Prostate gland (tissue), 2 donors: ENCODE measurements at places on chromosomes 1 and 21. TPM values are rescaled to one million over a fixed set of nuclear protein-coding genes. Genes with fewer than 3 reads are reported as not detected.
A peak's percentile ranks its signal among the peaks of the same experiment; 100 is the strongest.

GRCh38 chr1:24640288-24640687, 2.8 kb upstream of the SRRM1 start:
- H3K4me3 ChIP-seq: no peak overlapping the region
- no peaks in the 10 kb centered on the region for H3K27me3 ChIP-seq
- H3K27ac ChIP-seq: no peak overlapping the region
- H3K36me3 ChIP-seq: no peaks in the 10 kb centered on the region

CR1 gene
- total RNA-seq: 3.8 TPM

DNA sequence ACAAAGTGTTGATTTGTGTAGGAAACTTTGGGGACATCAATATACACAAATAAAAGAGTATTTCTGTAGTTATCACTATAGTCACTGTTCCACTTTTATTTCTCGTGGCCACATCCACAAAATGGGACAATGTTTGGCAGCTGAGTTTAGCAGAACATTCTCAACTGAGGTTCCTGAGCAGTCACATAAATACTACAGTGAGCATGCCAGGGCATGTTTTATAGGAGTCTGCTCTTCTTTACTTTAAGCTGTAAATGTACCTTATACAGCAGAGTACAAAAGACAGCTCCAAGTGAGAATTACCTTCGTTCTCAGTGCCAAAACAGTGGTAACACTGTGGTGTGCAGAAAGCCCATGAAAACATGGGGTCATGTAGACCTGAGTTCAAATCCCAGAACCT, 5.0 kb downstream of the BTG3 start:
- no peaks in the 10 kb centered on the region for H3K27me3 ChIP-seq
- no peak overlapping the region for H3K4me3 ChIP-seq
- no peaks in the 10 kb centered on the region for H3K36me3 ChIP-seq
- H3K27ac ChIP-seq: no peak overlapping the region
- peak; percentile 44 for DNase-seq
- H3K4me1 ChIP-seq: no peaks in the 10 kb centered on the region

DNA sequence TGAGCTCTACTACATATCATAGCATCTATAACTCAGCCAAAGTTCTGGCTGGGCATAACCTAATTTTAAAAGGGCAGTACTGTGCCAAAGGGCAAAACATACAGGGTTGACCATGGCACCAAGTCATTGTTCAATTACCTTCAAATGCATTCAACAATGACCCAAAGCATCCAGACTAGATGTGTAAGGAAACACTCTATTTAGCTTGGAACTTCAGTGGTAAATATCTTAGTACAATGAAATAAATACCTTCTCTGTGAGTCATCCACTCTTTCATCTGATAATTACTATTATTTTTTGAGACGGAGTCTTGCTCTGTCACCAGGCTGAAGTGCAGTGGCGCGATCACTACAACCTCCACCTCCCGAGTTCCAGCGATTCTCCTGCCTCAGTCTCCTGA, 70.0 kb downstream of the NVL start:
- no peaks in the 10 kb centered on the region for H3K27me3 ChIP-seq
- no peak overlapping the region for H3K27ac ChIP-seq
- H3K4me3 ChIP-seq: no peak overlapping the region
- H3K4me1 ChIP-seq: no peaks in the 10 kb centered on the region
- no peaks in the 10 kb centered on the region for H3K36me3 ChIP-seq

PRCC gene
- 61.5 TPM for total RNA-seq

DNA sequence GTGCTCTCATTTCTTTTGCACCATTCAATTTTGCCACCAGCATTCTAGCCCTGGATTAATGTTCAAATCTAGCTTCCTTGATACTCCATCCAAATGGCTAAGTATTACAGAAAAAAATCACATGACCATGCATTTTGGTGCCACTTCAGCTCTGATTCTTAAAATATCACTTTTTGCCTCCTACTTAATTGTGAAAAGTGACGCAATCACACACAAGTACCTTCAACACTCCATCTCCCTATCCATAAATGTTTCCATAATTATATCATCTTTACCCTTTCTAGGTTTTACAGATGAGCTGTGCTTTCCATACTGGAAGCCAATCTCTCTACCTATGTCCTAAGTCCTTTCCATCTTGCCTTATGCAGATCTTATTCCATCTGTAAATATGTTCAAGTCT, 16.0 kb downstream of the CRYZ start:
- no peaks in the 10 kb centered on the region for H3K27me3 ChIP-seq
- H3K36me3 ChIP-seq: no peaks in the 10 kb centered on the region
- H3K4me3 ChIP-seq: no peak overlapping the region
- no peak for DNase-seq

- DNase-seq: no peak
- H3K27ac ChIP-seq: no peak overlapping the region
- H3K4me1 ChIP-seq: no peaks in the 10 kb centered on the region
- H3K4me3 ChIP-seq: no peak overlapping the region
- H3K27me3 ChIP-seq: no peaks in the 10 kb centered on the region
These were observed 16.9 kb downstream of the CCDC24 start for GRCh38 chr1:44008259-44008658.

SLC44A3 gene
- 16.2 TPM for total RNA-seq

DNA sequence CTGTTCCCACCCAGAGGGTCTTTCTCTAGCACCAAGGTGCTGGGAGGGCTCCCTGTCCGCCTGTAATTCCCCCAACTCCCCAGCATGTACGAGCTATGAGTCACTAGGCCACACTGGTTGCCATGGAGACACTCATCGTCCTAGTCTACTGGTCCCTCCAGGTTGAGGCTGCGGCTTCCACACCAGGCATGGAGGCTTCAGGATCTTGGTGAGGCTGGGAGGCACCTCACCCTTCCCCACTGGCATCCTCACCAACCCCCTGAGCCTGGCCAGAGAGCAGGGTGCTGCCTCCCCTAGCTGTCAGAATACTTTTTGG, 75.6 kb upstream of the KAZN start:
- DNase-seq: no peak
- no peaks in the 10 kb centered on the region for H3K4me1 ChIP-seq
- H3K27me3 ChIP-seq: no peaks in the 10 kb centered on the region
- no peak overlapping the region for H3K27ac ChIP-seq

DNA sequence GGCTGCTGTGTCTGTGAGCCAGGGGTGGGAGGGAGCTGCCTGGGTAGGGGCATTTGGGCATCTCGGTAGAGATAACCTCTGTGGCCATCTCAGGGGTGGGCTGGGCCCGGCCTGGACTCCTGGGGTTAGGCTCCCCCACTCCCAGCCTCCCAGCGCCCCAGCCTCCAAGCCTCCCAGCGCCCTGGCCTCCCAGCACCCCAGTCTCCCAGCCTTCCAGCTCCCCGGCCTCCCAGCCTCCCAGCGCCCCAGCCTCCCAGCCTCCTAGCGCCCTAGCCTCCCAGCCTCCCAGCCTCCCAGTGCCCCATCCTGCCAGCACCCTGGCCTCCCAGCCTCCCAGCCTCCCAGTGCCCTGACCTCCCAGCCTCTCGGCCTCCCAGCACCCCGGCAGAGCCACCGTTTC, 85.1 kb upstream of the TTC34 start:
- no peaks in the 10 kb centered on the region for H3K36me3 ChIP-seq
- H3K27ac ChIP-seq: no peak overlapping the region
- no peaks in the 10 kb centered on the region for H3K4me1 ChIP-seq
- peaks cover 24% of the 10 kb centered on the region for H3K27me3 ChIP-seq
- DNase-seq: no peak

DNA sequence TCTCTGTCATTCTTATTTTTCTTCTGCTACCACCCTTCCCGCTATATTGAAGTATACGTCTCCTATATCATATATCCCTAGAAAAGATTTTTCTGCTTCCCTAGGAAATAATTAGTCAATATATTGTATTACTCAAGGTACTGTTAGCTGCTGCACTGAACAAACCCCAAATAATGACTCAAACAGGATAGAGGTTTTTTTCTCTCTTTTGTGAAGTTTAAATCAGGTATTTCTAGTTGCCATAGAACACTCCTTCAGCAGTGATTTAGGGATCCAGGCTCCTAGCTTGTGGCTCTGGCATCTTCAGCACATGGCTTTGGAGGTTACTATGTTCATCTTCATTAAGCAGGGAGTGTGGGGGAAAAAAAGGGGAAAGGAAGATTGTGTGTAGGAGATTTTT, 18.1 kb downstream of the SYT14 start:
- H3K4me3 ChIP-seq: no peak overlapping the region
- H3K27ac ChIP-seq: no peak overlapping the region
- H3K36me3 ChIP-seq: no peaks in the 10 kb centered on the region
- no peaks in the 10 kb centered on the region for H3K27me3 ChIP-seq

ELAVL4 gene
- total RNA-seq: 0.18 TPM

CDCA8 gene
- total RNA-seq: 8.6 TPM

DNA sequence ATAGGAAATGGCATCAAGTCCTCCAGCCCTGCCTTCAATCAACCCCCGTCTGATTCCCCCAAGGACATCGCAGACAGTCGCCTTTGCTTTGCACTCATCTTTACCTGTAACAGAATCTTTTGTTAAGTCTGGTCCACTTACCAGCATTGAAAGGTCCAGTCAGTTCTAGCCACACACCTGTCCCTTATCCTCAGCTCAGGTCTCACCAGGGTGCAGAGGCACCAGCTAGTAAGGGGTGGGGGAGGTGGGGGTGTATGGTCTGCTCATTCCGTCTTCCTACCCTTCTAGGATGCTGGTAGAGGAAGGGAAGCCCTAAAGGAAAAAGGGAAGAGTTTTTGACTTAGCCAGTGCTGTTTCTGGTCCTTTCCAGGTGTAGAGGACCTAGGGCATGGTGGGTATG, 427.7 kb downstream of the MATN1 start:
- H3K27me3 ChIP-seq: peaks cover 4% of the 10 kb centered on the region
- no peak for DNase-seq
- no peak overlapping the region for H3K27ac ChIP-seq
- H3K4me1 ChIP-seq: no peaks in the 10 kb centered on the region

DNA sequence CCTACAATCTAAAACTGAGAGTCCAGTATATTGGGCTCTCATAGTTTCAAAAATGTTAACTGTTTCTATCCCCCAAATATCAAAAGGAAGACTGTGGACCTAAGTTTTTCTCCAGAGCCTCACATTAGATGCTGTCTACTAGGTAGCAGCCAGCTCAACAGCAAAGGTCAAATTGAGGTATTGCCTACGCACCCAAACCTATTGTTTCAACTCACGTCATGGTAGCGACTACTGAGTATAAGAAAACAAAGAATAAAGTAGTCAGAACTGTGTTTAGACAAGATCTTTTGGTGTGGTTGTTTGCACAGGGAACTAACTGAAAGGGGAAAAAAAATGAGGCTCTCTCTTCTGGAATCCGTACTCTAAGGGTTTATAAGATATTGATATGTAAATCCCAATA, 173.2 kb downstream of the LBR start:
- H3K27ac ChIP-seq: no peak overlapping the region
- no peaks in the 10 kb centered on the region for H3K4me1 ChIP-seq
- no peaks in the 10 kb centered on the region for H3K27me3 ChIP-seq
- no peaks in the 10 kb centered on the region for H3K36me3 ChIP-seq
- H3K4me3 ChIP-seq: no peak overlapping the region

COL24A1 gene
- 0.28 TPM for total RNA-seq

DNA sequence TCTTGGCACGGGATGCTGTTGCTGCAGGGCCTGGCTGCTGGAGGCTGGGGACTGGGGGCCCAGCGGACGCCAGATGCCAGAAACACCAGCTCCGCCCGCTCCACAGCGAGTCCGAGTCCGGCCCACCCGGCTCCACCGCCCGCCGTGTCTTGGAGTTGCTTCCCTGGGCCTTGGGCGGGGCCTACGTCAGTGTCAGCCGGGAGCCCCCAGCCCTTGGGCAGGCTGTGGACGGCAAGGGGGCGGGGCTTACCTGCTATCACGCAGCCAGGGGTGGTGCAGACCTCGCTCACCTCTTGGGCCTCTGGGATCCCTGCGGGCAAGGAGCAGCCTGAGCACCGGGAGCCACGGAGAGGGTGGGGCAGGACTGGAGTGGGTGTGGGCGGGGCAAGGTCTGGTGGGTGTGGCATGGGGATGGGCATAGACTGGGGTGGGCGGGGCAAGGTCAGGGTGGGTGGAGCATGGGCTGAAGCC, 21.8 kb downstream of the MMEL1 start:
- H3K36me3 ChIP-seq: no peaks in the 10 kb centered on the region
- no peaks in the 10 kb centered on the region for H3K4me1 ChIP-seq
- H3K27ac ChIP-seq: no peak overlapping the region
- DNase-seq: no peak
- H3K4me3 ChIP-seq: no peak overlapping the region

STUM gene
- 4.3 TPM for total RNA-seq

KRTAP19-3 gene
- total RNA-seq: not detected

- peak; percentile 56 for DNase-seq
- H3K27ac ChIP-seq: no peak overlapping the region
- no peaks in the 10 kb centered on the region for H3K36me3 ChIP-seq
- no peaks in the 10 kb centered on the region for H3K27me3 ChIP-seq
- no peaks in the 10 kb centered on the region for H3K4me1 ChIP-seq
These were observed 31.0 kb upstream of the EFCAB14 start for GRCh38 chr1:46749921-46750404.

PDPN gene
- 11.4 TPM for total RNA-seq

CR1L gene
- not detected for total RNA-seq

MRPL9 gene
- 47.9 TPM for total RNA-seq

TNNI3K gene
- total RNA-seq: not detected

- H3K27me3 ChIP-seq: no peaks in the 10 kb centered on the region
- DNase-seq: no peak
- no peaks in the 10 kb centered on the region for H3K36me3 ChIP-seq
- peaks cover 4% of the 10 kb centered on the region for H3K4me1 ChIP-seq
- H3K27ac ChIP-seq: no peak overlapping the region
These were observed 3.3 kb upstream of the ADAR start for GRCh38 chr1:154611150-154611862.

ZBED6 gene
- total RNA-seq: 5.8 TPM

DNA sequence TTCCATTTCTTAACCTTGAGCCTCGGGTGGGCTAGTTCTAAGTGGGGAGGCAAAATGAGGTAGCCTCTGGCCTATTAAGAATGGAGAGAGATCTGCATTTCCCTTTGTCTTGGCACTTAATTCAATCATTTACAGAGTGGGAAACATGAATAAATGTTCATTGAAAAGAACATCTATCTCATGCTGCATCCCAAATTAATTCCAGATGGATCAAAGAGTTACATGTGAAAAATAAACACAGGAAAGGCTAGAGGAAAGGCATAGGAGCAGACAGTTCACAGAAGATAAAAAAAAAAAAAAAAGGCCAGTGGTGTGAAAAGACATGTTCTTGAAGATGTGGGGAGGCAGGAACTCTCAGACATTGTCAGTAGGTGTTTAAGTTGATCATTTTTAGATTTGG, 35.7 kb upstream of the EPS8L3 start:
- H3K27ac ChIP-seq: no peak overlapping the region
- H3K36me3 ChIP-seq: no peaks in the 10 kb centered on the region
- no peaks in the 10 kb centered on the region for H3K4me1 ChIP-seq
- H3K4me3 ChIP-seq: no peak overlapping the region

- no peaks in the 10 kb centered on the region for H3K27me3 ChIP-seq
- H3K4me3 ChIP-seq: no peak overlapping the region
These were observed 83.9 kb downstream of the DTL start for GRCh38 chr1:212119397-212119837.

DNA sequence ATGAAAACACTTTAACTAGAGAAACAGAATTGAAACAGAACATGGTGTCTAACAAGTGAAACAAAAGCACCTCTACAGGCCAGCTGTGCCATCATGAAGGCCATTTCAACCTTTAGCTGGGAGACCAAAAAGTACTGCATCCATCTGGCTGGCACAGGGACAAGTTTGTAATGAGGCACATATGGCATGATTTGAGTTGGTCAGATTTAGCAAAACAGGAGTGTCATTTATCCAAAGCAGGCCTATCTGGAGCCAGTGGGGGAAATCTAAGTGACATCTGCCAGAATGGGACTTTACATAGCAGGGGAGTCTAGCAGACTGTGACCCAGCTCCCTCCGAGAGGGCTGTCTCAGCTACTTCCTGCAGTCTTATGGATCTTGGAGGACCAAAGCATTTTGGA, 51.9 kb downstream of the DNTTIP2 start:
- H3K27ac ChIP-seq: no peak overlapping the region
- no peak overlapping the region for H3K4me3 ChIP-seq
- H3K36me3 ChIP-seq: no peaks in the 10 kb centered on the region
- DNase-seq: no peak
